ENCODE measurements at places on chromosomes 7 and 10. TPM values are rescaled to one million over a fixed set of nuclear protein-coding genes. Genes with fewer than 3 reads are reported as not detected.
A peak's percentile ranks its signal among the peaks of the same experiment; 100 is the strongest.

The ECHDC3 gene
- 34.5 TPM for total RNA-seq

The CYP3A4 gene
- not detected for total RNA-seq

GRCh38 chr7:158531661-158532060 lies 56.0 kb downstream of the PTPRN2 start:
- no peak for DNase-seq

DNA sequence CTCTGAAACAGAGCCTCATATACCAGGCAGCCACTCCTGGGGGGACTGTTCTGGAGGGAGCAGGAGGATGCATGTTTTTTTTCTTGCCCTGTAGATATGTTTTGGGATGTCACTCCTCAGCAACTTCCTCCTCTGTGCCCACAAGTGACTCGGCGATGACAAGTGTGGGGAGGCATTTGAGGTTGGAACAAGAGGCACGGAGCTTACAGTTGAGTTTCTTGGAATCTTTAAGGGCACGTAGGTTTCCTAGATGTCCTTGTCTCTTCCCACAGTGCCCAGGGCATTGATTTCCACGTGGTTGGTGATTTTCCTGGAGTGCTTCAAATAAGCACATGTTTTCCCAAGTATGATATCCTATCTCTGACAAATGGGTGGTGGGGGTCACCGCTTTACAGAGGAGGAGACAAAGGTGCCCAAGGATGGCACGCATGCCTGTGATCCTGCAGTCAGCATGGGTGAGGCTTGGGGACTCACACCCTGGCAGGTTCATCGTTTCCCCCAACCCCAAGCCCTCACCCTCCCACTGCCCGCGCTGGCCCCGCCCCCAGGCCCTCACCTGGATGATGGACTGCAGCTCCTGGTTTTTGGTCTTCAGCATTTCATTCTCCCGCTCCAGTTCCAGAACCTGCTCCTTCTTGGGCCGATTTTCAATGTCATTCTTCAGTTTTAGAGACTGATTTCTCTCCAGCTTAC lies 95.2 kb upstream of the GNA12 start:
- no peak for DNase-seq

DNA sequence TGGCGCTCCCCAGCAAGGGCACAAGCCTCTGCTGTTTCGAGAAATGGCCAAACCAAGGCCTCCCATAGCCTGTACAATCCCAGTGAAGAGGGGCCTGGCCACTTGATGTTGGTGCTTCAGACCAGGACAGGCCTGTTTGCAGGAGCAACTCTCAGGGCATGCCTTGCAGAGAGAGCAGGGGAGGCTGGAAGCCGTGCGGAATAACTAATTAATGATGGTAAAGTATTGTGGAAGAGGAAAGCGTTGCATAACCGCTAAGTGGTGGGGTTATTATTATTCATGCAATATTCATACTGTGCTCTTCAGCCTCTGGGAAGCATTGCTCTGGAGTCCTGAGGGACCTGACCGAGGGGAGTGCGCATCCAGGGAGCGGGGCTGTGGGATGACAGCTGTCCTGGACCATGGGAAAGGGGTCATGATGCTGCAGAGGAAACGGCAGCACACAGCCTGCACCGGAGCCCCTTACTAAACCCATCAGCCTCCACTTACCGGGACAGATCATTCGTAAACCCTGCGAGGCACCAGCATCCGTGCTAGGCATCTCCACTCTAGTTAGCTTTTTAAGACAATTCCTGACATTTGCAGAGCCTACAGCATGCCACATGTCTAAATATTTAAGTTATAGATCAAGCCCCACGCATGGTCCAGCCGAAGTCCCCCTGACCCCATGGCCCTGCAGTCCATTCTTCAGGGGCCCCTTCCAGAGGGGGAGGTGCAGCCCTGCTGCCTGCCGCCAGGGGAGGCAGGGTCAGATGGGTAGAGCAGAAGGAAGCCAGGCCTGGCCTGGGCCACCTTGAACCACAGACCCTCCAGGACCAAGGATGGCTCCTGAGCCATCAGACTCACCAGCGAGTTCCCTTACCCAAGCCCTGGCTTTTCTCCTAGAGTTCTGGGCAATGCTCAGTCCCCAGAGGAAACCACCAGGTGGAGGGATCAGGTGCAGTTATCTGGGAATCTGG lies 11.6 kb downstream of the TMEM273 start:
- no peak for DNase-seq

DNA sequence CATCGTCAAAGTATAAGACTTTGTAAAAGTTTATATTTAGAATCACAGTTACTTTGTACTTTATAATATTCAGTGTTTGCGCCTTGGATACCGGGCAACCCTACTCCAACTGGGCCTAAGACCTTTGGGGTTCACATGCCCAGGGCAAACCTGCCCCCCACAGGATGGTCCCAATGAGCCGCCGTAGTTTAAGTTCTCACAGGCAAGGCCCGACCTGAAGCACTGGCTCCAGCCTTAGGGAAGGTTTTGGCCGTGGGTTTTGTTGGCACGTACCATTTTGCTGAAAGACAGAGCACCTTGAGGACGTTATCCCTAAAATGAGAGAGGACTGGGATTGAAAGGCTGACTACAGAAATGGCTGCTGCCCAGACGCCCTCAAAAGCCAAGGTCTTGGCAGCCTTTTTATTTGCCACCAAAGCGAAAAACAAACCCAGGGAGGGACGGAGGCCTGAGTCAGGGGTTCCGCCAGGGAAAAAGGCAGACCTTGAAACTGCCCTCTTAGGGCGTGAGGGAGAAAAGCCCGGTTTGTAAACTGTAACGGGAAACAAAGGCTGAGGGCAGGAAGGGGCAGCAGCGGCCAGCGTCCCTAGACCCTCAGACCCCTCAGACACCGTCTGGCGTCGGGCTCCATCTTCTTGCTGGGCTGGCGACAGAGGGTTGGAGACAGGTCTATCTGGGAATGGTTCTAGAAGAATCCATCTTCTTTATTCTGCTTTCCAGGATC lies at the start of gene CCDC172:
CCDC172 (plus strand) TSS at position 222 of the 724 bp plus-strand sequence. CDS start 564 bp downstream, outside the sequence.
- no peak for DNase-seq

The SPAM1 gene
- total RNA-seq = not detected

The URGCP gene
- total RNA-seq = 20.0 TPM

The CPXM2 gene
- 0.22 TPM for total RNA-seq

DNA sequence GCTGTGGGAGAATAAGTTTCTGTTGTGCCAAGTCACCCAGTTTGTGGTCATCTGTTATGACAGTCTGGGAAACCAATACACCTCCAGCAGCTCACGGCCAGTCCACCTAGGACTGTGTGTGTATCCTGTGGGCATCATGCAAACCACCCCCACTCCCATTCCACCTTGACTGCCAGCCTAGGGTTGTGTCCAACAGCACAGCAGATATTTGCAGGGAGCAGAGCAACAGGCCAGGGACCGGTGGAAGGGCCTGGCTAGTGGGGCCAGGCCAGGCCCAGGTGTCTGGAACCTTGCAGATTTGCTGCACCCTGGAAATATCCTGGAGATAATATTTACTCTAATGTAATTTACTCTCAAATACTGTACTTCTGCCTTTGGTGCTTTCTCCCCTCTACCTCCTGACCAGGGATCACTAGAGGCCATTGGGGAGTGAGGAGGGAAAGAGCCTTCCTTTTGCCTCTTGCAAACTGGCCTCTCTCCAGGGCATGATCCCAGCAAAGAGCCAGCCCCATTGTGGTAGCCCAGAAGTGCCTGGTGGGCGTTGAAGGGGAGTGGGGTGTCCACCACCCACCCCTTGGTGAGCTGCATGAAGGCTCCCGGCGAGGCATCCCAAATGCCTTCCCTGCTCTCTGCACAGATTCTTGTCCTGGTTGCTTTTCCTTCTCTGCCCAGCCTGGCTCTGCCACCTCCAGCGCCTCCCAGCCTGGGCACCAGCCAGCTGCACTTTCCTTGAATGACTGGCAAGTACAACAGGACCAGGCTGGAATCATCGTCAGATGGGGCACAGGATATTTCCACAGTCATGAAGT lies 15.2 kb upstream of the TPST1 start:
- DNase-seq = no peak

- no peak for DNase-seq
These were observed 27.1 kb downstream of the MGMT start for GRCh38 chr10:129494176-129494575.

- DNase-seq = no peak
These were observed 50.9 kb upstream of the SEMA3D start for GRCh38 chr7:85237721-85238120.

DNA sequence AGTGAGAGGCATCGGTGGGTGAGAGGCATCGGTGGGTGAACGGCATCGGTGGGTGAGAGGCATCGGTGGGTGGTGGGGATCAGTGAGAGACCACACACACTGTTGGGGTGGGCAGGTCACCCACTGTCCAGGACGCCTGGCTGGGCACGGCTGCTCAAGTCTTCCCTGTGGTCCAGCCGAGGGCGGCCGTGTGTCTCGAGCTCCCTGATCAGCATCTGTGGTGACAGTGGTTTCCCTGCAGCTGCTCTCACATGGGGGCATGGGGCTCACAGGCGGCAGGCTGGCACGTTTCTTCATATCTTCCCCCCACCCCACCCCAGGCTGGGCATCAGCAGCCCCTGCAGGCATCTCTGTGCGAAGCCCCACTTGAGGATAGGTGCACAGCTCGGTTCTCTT lies 78.2 kb downstream of the NKX6-2 start:
- no peak for DNase-seq

DNA sequence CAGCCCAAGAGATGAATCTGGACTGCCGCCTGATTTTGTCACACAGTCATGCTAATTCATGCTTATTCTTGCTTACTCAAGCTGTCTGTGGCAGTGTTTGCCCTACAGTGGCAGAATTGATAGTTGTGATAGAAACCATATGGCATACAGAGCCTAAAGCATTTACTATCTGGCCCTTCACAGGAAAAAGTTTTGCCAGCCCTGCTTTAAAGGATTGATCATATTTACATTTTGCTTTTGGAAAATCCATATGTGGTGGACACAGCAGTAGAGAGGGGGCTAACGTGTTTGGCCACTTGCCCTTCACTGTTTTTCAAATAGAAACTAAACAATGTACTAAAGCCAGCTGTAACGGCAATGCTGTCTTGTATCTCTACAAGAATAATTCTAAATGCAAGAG lies 974.0 kb upstream of the GHITM start:
- DNase-seq = no peak

The CUBN gene
- 4.2 TPM for total RNA-seq

DNA sequence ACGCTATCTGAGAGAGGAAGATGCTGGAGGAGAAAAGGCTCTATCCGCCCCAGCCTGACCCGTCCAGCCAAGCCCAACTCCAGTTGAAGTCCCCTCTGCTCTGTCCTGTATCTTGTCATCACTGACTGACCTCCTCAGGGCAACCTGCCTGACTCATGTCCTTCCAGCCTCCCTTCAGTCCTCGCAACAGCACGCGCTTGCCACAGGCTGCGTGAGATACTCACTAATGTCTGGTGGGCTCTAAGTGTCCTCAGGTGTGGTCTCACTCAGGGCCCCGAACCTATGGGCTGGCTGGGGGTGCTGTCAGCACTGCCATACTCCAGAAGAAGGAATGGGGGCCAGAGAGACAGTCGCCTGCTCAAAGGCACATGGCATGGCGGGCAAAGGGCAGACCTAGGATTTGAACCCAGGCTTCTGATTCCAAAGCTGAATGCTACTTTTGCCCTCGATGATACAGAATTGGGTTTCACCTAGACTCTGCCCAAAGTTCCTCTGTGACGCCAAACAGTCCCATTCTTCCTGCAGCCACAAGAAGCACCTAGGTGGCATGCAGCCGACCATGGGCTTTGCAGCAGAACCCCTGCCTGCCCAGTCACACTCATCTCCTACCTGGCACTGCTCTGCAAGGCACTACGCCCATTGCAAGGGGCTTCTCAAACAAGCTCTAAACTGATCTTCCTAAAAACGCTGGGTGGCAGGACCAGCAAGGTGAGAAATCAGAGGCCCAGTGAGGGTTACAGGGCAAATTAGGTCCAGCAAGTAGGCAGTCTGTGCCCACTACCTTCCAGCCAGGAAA lies 8.5 kb downstream of the FAM53B start:
- DNase-seq = no peak

GRCh38 chr10:98431016-98431415 lies 15.7 kb downstream of the HPS1 start:
- no peak for DNase-seq

The OR2A12 gene
- total RNA-seq = not detected

DNA sequence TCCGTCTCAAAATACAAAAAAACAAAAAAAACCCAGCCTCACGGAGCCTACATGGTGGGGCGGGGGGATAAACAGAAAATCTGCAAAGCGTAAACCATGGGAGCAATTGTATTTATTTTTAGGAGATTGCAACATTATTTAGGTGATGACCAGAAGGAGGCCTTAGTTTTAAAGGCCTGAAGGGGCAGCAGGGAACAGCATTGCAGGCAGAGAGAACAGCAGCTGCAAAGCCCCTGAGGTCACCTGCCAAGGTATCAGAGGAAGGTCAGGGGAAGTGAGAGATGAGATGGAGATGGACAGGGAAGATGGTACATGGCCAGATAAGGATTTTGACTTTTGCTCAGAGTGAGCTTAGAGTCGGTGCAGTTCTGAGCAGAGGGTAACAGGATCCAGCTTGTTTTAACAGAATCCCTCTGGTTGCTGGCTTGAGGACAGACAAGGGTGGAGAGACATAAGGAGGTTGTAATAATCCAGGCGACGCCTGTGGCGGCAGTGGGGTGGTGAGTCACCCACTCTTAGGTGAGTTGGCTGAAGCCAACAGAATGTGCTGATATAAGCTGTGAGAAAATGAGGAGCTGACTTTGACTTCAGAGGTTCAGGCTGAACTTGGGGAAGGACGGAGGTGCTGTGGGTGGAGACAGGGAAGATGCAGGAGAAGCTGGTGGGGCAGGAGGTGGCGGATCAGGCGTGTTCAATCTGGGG lies 82.3 kb upstream of the GTF2I start:
- DNase-seq = peak; percentile 33

The IKZF5 gene
- total RNA-seq = 1.7 TPM

DNA sequence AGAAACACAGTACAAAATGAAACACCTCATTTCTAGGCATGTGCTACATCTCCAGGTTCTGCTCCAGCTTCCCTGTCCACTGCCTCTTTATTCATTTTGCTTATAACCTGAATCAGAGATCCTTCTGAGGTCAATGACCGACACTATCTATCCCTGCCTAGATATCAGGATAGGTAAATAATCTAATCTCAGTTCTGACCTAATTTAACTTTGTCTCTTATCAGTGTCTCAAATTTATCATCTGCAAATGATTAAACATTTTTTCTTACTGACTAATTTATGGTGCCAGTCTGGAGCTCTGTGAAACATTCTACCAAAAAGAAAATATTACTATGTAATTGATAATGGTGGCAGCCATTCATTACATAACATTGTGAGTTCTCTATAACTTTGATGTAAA lies 61.1 kb downstream of the SGCE start:
- DNase-seq = no peak

DNA sequence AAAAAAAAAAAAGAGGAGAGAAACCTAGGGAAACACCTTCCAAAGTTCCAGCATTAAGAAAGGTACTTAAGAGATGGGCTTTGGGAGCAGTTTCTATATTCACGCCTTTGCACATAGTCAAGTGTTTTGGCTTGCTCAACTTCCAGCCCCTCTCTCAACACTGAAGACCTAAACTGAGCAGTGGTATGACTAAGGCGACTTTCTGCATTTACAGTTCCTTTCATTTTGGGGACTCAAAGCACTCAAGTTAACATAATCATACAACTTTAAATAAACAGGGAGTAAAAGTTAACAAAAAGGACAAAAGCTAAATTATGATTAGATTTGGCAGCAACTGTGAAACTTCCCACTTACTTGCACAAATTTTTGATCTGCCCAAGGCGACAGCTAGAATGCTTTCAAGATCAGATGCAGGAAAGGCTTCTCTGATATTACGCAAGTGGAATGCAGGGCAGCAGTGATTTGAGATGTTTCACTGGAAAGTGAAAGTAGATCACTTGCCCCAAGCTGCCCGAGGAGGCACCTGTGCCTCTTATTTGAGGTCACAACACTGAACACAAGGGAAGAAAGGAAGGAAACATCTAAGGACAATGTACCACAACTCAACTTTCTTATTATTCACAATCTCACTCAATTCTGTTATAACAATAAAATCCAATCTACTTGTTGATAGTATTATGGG lies 199.5 kb downstream of the SKAP2 start:
- no peak for DNase-seq

The PAX2 gene
- total RNA-seq = not detected

The CROT gene
- 2.2 TPM for total RNA-seq

Data from lung microvascular endothelial cell (primary cell).